ENCODE measurements at places on chromosomes 4 and X. TPM values are rescaled to one million over a fixed set of nuclear protein-coding genes. Genes with fewer than 3 reads are reported as not detected.

Gene SPANXA1
- not detected for polyA plus RNA-seq

Gene PDZD4
- 8.5 TPM for polyA plus RNA-seq

Gene MSN
- 227 TPM for polyA plus RNA-seq

Gene GPC3
- polyA plus RNA-seq, result 1,367 TPM

DNA sequence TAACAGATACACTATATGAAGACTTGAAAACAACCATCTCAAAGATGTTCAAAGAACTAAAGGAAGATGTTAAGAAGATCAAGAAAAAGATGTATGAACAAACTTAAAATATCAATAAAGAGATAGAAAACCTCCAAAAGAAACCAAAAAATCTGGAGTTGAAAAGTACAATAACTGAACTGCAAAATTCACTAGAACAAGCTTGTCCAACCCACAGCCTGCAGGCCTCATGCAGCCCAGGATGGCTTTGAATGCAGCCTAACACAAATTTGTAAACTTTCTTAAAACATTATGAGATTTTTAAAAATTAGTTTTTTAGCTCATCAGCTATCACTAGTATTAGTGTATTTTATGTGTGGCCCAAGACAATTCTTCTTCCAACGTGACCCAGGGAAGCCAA is 77.0 kb upstream of the DCTD start:
- DNase-seq, result no peak
